ENCODE measurements at places on chromosomes 12 and 14.
A peak's percentile ranks its signal among the peaks of the same experiment; 100 is the strongest.

- DNase-seq = no peak
These were observed 96.0 kb downstream of the ATXN2 start for GRCh38 chr12:111503116-111503515.

- DNase-seq = no peak
These were observed 11.4 kb downstream of the TMEM121 start for GRCh38 chr14:105537580-105538474.

DNA sequence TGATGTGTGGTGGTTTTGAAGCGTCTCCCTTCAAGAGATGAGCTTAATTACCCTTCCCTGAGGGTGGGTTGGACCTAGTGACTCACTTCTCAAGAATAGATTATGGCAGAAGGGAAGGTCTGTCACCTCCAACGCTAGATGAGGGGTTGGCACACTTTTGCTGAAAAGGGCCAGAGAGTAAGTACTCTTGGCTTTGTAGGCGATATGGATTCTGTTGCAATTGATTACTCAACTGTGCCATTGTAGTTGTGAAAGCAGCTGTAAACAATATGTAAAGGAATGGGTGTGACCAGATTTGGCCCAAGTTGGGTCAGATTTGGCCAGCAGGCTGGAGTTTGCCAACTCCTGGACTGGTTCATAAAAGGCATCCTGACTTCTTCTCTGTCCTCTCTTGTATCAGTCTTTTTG is 53.3 kb downstream of the SMIM41 start:
- DNase-seq = no peak

DNA sequence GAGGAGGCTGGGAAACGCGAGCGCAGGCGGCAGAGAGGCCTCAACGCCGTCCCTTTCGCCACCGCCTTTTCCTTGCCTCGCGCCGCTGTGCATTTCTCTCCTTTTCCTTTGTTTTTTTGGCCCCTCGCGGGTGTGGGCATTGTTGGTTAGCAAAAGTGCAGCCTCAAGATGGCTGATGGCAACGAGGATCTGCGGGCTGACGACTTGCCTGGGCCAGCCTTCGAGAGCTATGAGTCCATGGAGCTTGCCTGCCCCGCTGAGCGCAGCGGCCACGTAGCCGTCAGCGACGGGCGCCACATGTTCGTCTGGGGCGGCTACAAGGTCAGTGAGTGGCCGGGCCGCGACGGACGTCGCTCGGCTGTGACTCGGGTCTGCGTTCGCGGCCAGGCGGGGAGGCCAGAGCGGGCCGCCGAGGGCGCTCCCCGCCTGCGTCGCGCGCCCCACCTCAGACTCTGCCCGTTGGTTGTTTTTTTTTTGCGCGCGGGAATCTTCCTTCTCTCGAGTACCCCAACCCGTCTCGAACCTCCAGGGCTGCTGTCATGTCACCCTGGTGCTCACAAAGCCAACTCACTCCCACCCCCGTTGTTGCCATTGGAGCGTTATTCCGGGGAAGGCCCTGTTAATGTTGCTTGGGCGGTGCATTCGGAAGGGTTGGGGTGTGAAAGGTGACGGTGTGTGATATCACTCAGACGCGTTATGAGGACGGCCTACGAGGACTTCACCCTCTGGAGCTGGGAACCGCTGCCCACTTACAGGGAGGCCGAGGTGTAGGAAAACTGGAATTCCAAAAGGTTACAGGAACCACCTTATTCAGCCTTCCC is 558 bp downstream of the KLHDC2 start:
- DNase-seq = peak; percentile 38

GRCh38 chr14:23621204-23621931 is 14.8 kb upstream of the DHRS2 start:
- DNase-seq = no peak

DNA sequence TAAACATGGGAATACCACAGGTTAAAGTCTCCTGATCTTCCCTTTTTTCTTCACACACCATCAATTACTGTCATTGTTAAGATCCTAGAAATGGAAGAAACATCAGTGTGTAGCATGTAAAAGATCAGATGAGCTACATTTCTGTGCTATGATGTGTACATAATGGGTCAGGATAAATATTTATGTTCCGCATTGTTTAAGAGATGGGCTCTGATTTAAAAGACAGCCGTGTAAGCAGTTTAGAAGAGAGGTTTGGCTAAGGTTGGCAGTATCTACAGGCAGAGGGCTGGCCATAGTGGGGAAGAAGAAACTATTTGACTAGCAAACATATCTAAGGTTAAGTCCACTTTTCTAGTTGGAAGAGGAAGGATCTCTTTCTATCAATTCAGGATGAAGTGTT is 49.4 kb downstream of the LRRC9 start:
- peak; percentile 24 for DNase-seq

DNA sequence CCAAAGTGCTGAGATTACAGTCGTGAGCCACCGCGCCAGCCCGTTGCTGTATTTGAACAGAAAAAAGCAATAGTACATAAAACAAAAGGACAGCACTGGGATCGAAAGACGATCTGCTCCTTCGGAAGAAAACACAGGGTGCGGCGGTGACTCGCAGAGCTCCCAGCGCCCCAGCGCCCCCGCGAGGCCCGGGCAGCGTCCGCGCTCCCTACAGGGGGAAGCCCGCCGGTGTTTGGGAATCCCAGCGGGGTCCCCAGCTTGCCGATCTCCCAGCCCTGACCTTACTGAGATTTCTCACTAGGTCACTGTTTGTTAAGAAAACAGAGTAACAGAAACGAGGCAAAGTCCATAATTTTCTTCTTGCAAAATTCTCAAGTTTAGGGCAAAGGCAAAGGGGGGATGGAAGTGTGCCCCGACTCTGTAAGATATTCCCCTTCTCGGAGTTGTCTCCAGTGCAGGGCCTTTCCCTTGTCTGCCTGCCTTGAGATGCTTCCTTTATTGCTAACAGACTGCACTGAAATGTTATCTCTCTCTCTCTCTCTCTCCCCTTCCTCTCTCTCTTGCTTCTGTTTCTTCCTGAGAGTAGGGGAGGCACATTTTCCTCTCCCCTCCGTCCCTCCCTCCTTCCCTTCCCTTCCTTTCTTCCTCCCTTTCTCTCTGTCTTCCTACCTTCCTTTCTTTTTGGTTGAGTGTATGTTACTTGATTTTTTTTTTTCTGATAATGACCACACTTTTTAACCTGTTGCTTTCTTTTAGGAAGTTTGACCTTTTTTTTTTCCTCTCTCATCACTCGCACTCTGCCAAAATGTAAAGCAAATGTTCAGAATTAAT is 91.9 kb downstream of the TMEM30B start:
- no peak for DNase-seq

GRCh38 chr12:118183711-118184110 is 47.8 kb downstream of the PEBP1 start:
- no peak for DNase-seq

- DNase-seq = no peak
These were observed 16.4 kb downstream of the HDAC7 start for GRCh38 chr12:47803191-47803875.

DNA sequence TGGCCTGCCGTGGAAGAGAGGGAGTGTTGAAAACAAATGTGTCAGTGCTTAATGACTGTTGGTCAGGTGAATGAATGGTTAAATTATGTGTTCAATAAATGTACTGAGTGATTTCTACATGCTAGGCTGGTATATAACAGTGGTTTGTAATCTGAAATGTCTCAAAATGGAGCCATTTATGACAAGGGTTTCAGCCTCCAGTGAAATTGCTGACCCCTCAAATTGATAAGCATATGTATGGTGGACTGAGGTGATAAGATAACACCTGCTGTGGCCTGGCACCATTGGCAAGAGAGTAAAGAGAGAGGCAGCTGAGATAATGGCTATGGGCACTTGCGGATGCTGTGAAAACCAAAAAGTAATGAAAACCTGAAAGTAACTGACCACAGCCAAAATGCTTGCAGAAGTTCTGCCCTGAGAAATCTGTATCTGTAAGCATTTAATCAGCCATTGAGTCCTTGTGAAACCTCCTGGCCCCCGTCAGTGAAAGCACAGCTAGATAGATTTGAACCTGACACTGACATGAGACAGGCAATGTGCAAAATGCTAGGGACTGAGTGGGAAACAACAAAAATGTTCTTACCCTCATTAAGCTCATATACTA is 1.4 kb upstream of the BCAT1 start:
- no peak for DNase-seq

- peak; percentile 50 for DNase-seq
These were observed 4.6 kb downstream of the TMEM120B start for GRCh38 chr12:121717041-121717699.

DNA sequence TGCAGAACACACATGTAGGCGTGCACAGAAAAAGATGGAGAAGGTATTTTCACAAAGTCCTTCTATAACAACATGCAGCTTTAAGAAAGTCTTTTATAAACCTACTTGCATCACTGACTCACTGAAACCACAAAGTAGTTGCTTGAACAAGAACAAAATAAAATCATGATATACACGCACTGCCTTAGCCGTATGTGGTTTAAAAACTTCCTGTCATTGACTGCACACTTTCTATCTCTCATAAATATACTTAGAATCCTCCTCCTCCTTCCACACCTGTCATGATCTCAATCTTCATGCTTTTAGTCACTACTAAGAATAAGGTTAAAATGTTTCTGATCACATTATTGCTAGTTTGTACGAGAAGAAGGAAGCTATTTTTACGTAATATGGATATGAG is 31.8 kb upstream of the RAD51AP1 start:
- no peak for DNase-seq

DNA sequence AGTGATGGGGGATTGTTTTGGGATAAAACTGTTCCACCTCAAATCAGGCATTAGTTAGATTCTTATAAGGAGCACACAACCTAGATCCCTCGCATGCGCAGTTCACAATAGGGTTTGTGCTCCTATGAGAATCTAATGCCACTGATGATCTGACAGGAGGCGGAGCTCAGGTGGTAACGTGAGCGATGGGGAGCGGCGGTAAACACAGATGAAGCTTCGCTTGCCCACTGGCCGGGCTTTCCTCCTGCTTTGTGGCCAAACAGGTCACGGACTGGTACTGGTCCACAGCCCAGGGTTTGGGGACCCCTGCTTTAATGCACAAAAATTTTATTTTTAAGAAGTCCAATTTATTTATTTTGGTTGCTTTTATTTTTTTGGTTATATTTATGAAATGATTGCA is 238.8 kb downstream of the AACS start:
- DNase-seq = no peak

- no peak for DNase-seq
These were observed 55.1 kb downstream of the PRIMA1 start for GRCh38 chr14:93733231-93733630.

- DNase-seq = no peak
These were observed 13.1 kb upstream of the MMP17 start for GRCh38 chr12:131815131-131815530.

- DNase-seq = no peak
These were observed 138.0 kb downstream of the AACS start for GRCh38 chr12:125203145-125203765.

DNA sequence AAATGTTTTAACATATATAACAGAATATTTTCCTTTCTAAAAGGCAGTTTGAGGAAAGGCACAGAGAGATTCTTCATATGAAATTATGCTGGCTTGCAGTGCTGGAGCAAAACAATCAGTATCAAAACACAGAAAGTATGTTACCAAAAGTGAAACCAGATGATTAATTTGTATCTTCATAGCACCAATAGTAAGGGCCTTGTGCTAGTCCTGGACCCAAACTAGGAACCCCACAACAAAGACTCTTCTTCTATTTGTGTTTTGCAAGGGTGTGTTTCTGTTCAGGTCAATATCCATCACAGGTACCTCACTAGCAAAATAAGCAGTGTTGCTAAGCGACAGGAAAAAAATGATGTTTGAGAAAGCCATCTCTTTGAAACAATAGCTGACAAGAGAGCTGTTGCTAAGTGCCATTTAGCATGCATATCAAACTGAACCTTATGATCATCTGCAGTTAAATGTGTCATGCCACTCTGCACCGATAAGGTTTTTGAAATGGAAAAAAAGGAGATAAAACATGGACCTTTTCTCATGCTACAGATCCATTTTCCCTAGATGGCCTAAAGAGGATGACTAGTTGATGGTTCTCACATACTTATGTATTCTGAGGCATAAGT is 196.2 kb upstream of the ALG10 start:
- DNase-seq = no peak

DNA sequence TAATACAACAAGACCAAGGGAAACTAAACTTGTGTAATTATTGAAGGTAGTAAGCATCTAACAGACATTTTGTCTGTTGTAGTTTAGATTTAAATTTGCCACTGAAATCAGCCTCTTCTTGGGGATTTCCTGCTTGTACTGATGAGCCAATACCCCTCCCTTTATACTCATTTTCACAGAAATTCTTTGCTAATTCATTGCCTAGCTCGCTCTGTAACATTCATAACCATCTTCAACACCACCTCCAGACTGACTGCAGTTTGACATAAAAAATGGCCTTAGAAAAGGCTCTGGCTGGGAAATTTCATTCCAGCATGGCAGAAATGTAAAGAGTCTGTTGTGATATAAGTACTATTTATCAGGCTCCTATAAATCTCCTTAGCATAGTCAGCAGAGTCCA is 109.7 kb upstream of the FLRT2 start:
- DNase-seq = no peak

GRCh38 chr14:58513272-58513671 is 85.8 kb downstream of the KIAA0586 start:
- DNase-seq = no peak

GRCh38 chr14:89430391-89431236 is 13.6 kb upstream of the FOXN3 start:
- no peak for DNase-seq

DNA sequence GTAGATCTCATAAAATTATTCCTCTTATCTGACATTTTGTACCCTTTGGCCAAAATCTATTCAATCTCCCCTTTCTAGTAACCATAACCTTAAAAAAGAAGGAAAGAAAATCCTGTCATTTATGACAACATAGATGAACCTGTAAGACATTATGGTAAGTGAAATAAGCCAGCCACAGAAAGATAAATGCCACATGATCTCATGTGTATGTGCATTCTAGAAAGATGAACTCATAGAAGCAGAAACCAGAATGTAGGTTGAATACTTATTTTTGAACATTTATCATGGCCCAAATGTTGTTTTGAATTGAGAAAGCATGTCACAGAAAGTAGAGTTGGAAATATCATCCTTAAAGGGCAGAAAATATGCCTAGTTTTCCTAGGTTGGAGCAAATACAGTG is 1053.6 kb downstream of the SLC6A15 start:
- no peak for DNase-seq

- DNase-seq = no peak
These were observed 52.2 kb upstream of the SRP54 start for GRCh38 chr14:34930591-34931091.

- DNase-seq = no peak
These were observed 26.0 kb upstream of the GLIPR1L2 start for GRCh38 chr12:75364919-75365318.

Data from HS-27A (cell line).